Colonic mucosa (tissue), 4 donors: ENCODE measurements at places on chromosomes 7 and 10. TPM values are rescaled to one million over a fixed set of nuclear protein-coding genes. Genes with fewer than 3 reads are reported as not detected.

The PTN gene
- total RNA-seq: 1.8 TPM

The PNLIPRP3 gene
- not detected for total RNA-seq

The UNC5B gene
- 18.4 TPM for total RNA-seq

The STAMBPL1 gene
- total RNA-seq: 20.4 TPM

The ZNF316 gene
- total RNA-seq: 23.9 TPM

The DPYSL4 gene
- total RNA-seq: 0.44 TPM

The LEP gene
- total RNA-seq: 0.07 TPM

The ELMO1 gene
- 4.7 TPM for total RNA-seq

The SLC39A12 gene
- 0.15 TPM for total RNA-seq

The GDF10 gene
- 0.37 TPM for total RNA-seq

The AKR1C3 gene
- total RNA-seq: 257 TPM

The ST8SIA6 gene
- 0.94 TPM for total RNA-seq

The OR6B1 gene
- not detected for total RNA-seq

The GTF2IRD2 gene
- total RNA-seq: 6.4 TPM

The CPA1 gene
- 35.4 TPM for total RNA-seq

The BRAF gene
- total RNA-seq: 24.7 TPM

DNA sequence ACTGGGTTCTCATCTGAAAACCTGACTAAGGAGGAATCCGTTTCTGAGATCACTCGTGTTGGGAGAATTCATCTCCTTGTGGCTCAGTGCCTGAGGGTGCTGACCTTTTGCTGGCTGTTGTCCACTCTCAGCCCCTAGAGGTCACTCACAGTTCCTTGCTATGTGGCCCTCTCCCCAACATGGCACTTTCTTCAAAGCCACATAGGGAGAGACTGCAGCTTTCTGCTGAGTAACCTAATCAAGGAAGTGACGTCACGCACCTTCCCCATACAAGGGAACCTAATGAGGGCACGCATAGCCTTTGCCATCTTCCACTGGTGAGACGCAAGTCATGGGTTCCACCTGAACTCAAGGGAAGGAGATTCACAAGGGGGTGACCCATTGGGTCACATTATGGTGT is 23.2 kb downstream of the STEAP1B start:
- no peaks in the 10 kb centered on the region for H3K4me1 ChIP-seq
- no peak overlapping the region for H3K4me3 ChIP-seq
- H3K27me3 ChIP-seq: no peaks in the 10 kb centered on the region
- no peaks in the 10 kb centered on the region for H3K36me3 ChIP-seq
- no peak overlapping the region for H3K27ac ChIP-seq
- no peak for DNase-seq

GRCh38 chr7:4769761-4770160 is 5.7 kb upstream of the AP5Z1 start:
- H3K27me3 ChIP-seq: no peaks in the 10 kb centered on the region

- H3K36me3 ChIP-seq: peaks cover 4% of the 10 kb centered on the region
- no peaks in the 10 kb centered on the region for H3K4me1 ChIP-seq
- no peaks in the 10 kb centered on the region for H3K27me3 ChIP-seq
- H3K4me3 ChIP-seq: no peak overlapping the region
Observed at GRCh38 chr10:15784662-15785300, 65.1 kb upstream of the ITGA8 start.

GRCh38 chr10:129655007-129655678 is 188.1 kb downstream of the MGMT start:
- no peaks in the 10 kb centered on the region for H3K4me1 ChIP-seq
- no peaks in the 10 kb centered on the region for H3K27me3 ChIP-seq
- no peak overlapping the region for H3K27ac ChIP-seq
- no peak for DNase-seq

DNA sequence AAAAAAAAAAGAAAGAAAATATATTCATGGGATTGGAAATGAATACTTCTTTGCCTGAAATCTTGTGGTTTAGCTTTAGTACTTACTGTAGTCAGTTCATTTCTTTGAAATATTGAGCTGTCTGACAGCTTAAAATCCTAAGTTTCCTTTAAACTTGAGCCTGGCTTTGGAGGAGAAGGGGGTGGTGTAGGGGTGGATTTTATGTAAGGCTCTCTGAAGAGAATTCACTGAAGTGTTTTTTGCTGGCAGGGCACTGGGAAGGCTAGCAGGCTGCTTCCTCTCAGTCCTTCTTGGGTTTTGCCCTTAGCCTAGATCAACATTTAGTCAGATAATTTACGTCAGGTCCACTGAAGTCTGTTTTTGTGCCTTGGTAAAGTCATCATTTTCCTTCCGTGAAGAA is 516.5 kb downstream of the AUTS2 start:
- no peak overlapping the region for H3K4me3 ChIP-seq
- DNase-seq: no peak
- no peaks in the 10 kb centered on the region for H3K36me3 ChIP-seq
- no peaks in the 10 kb centered on the region for H3K27me3 ChIP-seq
- no peaks in the 10 kb centered on the region for H3K4me1 ChIP-seq
- H3K27ac ChIP-seq: no peak overlapping the region

DNA sequence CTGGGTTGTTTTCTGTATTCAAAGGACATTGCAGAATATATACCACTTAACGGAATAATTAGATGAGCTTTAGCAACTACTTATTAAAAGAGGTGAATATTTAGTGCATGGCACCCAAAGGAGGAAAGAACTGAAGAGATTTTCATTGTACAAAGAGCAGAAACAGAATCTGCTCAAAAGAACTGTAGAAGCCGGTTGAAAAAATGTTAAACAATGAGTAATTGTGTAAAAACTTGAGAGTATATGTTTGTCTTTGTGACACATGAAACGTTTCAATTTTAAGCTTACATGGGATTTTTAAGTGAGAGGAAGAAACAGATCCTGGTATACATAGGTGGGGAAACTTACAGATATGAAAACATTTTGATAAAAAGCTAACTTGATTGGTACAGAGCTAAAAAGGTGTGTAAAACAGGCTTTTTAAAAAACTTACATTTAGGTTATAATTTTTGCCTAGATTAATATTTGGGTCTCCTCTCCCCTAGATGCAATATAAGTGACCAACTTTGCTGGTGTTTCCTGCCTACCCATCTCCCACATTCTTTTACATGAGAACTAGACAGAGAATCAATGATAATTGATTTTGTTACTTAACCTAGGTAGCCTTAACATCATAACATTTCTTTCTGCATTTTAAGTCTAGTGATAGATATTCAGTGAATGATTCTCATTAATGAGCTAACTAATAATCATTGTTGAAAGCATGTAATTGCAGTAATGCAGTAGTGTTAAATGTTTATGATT is 6.8 kb downstream of the ARL5B start:
- H3K4me3 ChIP-seq: no peak overlapping the region
- no peaks in the 10 kb centered on the region for H3K27me3 ChIP-seq
- H3K27ac ChIP-seq: no peak overlapping the region
- peaks cover 9% of the 10 kb centered on the region for H3K36me3 ChIP-seq

GRCh38 chr10:94427166-94427565 is 24.8 kb downstream of the TBC1D12 start:
- no peaks in the 10 kb centered on the region for H3K27me3 ChIP-seq
- DNase-seq: no peak
- H3K4me1 ChIP-seq: no peaks in the 10 kb centered on the region
- H3K4me3 ChIP-seq: no peak overlapping the region
- no peak overlapping the region for H3K27ac ChIP-seq

- no peaks in the 10 kb centered on the region for H3K27me3 ChIP-seq
- H3K36me3 ChIP-seq: no peaks in the 10 kb centered on the region
- no peak overlapping the region for H3K27ac ChIP-seq
- H3K4me3 ChIP-seq: no peak overlapping the region
Observed at GRCh38 chr10:7577176-7577575, 89.6 kb downstream of the ITIH5 start.

- no peaks in the 10 kb centered on the region for H3K27me3 ChIP-seq
- no peak for DNase-seq
- H3K4me1 ChIP-seq: peaks cover 8% of the 10 kb centered on the region
- H3K4me3 ChIP-seq: no peak overlapping the region
- no peak overlapping the region for H3K27ac ChIP-seq
- no peaks in the 10 kb centered on the region for H3K36me3 ChIP-seq
Observed at GRCh38 chr7:30306976-30307375, 22.6 kb downstream of the ZNRF2 start.

DNA sequence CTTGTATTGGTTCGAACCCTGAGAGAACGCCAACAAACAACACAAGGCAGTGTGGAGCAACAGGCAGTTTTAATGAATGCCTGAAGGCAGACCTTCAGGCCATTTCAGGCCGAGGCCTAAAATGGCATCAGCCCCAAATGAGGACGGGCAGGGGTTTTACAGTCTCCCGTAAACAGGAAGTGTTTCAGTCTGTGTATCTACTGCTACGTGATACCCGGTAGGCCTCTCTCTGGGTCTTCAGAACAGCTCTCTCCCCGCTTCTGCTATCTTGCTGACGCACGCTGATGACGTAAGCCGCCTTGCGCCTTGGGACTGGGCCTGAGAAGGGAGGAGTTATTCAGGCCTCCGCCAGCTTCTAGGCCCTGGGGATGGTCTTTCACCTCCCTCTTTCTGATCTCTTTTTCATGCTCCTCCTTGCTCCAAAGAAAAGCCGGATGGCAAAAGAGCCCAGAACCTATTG is 67.7 kb downstream of the ST8SIA6 start:
- DNase-seq: no peak
- no peak overlapping the region for H3K4me3 ChIP-seq
- H3K27me3 ChIP-seq: no peaks in the 10 kb centered on the region
- no peaks in the 10 kb centered on the region for H3K36me3 ChIP-seq
- H3K27ac ChIP-seq: no peak overlapping the region

GRCh38 chr7:30436046-30436445 is 42.5 kb downstream of the NOD1 start:
- DNase-seq: no peak
- H3K36me3 ChIP-seq: no peaks in the 10 kb centered on the region
- no peak overlapping the region for H3K4me3 ChIP-seq
- no peaks in the 10 kb centered on the region for H3K4me1 ChIP-seq
- H3K27ac ChIP-seq: no peak overlapping the region

DNA sequence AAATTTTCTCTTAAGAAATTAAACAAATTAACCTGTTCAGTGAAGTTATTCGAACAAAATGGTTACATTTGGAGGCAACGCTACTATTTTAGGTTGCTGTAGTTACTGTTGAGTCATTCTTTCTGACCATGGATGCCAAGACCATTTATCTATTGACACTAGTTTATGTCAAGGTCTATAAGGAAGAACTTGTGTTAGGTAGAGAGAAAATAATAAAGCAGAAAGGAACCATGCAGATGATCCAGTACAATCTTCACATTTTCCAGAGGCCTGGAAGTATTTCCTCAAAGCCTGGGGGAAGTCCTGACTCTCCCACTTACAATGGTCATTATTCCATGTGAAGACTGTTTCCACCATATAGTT is 608.0 kb upstream of the GALNT17 start:
- H3K27me3 ChIP-seq: no peaks in the 10 kb centered on the region
- no peak overlapping the region for H3K4me3 ChIP-seq
- DNase-seq: no peak

DNA sequence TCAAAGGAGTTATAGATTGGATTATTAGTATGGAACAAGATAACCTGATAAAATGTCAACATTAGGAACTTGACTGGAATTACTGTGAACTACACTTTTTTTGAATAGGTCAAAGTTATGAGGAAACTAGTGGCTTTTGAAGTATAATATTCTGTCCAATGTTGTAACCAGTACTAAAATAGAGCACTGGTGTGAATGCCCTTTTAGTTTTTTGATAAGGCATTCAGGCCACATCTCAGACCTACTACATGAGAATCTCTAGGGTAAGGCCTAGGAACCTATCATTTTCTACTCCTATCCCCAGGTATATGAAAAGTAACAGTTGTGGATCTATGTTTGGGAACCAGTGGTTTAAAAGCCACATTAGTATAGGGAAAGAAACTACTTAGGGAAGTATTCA is 16.4 kb downstream of the KMT2E start:
- H3K27me3 ChIP-seq: no peaks in the 10 kb centered on the region
- no peak overlapping the region for H3K4me3 ChIP-seq
- H3K27ac ChIP-seq: no peak overlapping the region
- H3K36me3 ChIP-seq: no peaks in the 10 kb centered on the region
- peaks cover 9% of the 10 kb centered on the region for H3K4me1 ChIP-seq

GRCh38 chr10:107611115-107611514 is 446.6 kb upstream of the SORCS1 start:
- no peaks in the 10 kb centered on the region for H3K36me3 ChIP-seq
- H3K4me3 ChIP-seq: no peak overlapping the region
- H3K27ac ChIP-seq: no peak overlapping the region
- no peaks in the 10 kb centered on the region for H3K27me3 ChIP-seq

DNA sequence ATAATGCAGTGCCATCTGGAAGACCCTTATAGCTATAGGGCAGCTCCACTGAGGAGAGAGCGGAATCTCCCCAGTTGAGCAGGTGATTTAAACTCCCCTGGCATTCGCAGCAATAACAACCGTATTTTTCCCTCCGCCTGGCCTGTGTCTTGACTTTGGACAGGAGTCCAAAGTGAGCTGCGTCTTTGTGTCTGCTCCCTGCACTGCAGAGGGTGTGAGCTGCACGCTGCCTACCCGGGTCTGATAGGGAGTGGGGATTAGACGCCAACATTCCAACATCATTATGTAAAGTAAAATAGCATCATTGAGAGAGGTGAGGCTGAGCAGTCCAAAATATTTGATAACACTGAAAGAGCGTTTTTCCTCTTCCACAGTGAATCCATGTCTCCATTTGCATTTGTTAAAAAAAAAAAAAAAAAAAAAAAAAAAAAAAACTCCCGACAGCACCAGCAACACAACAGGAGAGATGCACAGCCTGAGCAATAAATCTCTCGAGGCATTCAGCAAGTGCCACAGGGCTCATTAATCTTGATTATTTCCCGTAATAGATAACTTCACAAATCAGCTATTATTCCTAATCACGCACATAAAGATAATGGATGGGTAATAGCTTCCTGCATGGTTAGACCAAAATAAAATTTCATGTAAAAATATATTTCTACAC is 68.6 kb downstream of the CELF2 start:
- no peak overlapping the region for H3K4me3 ChIP-seq
- H3K27ac ChIP-seq: no peak overlapping the region
- no peaks in the 10 kb centered on the region for H3K36me3 ChIP-seq
- H3K27me3 ChIP-seq: no peaks in the 10 kb centered on the region
- DNase-seq: no peak

GRCh38 chr10:114561008-114561523 is 97.0 kb downstream of the ABLIM1 start:
- no peak for DNase-seq
- H3K4me3 ChIP-seq: no peak overlapping the region
- no peaks in the 10 kb centered on the region for H3K36me3 ChIP-seq
- no peaks in the 10 kb centered on the region for H3K4me1 ChIP-seq
- H3K27ac ChIP-seq: no peak overlapping the region
- H3K27me3 ChIP-seq: no peaks in the 10 kb centered on the region

DNA sequence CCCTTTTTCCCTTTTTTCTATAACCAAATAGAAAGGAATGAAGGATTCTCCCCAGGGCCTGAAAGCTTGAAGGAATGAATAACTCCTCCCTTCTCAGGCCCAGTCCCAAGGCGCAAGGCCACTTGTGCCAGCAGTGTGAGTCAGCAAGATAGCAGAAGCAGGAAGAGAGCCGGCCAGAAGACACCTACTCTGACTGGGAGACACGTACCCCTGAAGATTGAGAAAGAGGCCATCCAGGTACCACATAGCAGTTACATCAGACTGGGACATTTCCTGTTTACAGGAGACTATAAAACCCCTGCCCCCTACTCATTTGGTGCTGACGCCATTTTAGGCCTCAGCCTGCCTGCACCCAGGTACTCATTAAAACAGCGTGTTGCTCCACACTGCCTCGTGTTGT is 65.5 kb downstream of the LRRC17 start:
- DNase-seq: no peak
- no peak overlapping the region for H3K4me3 ChIP-seq
- H3K36me3 ChIP-seq: no peaks in the 10 kb centered on the region
- H3K27ac ChIP-seq: no peak overlapping the region
